Tongue (tissue), 3 donors: ENCODE measurements at places on chromosomes 12 and 14. TPM values are rescaled to one million over a fixed set of nuclear protein-coding genes. Genes with fewer than 3 reads are reported as not detected.

Gene HOXC12
- total RNA-seq, result not detected

DNA sequence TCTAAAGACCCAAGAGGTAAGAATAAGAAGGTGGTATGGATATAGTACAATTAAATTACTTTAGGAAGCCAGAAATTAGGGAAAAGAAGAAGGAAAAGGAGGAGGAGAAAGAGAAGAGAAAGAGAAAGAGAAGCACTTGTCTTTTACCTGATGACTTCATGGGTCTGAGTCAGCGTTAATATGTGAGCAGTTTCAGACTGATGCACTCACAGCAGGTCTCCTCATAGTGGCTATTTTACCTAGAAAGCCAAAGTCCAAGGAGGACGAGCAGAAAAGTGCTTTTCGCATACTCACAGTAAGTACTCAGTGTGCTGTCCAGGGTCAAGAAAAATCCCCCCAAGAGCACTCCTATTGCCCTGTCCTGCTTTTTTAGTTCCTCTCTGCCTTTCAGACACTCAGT, 222.1 kb downstream of the C12orf42 start:
- DNase-seq, result no peak

GRCh38 chr14:64186231-64187129, 107.7 kb downstream of the ESR2 start:
- DNase-seq, result no peak

DNA sequence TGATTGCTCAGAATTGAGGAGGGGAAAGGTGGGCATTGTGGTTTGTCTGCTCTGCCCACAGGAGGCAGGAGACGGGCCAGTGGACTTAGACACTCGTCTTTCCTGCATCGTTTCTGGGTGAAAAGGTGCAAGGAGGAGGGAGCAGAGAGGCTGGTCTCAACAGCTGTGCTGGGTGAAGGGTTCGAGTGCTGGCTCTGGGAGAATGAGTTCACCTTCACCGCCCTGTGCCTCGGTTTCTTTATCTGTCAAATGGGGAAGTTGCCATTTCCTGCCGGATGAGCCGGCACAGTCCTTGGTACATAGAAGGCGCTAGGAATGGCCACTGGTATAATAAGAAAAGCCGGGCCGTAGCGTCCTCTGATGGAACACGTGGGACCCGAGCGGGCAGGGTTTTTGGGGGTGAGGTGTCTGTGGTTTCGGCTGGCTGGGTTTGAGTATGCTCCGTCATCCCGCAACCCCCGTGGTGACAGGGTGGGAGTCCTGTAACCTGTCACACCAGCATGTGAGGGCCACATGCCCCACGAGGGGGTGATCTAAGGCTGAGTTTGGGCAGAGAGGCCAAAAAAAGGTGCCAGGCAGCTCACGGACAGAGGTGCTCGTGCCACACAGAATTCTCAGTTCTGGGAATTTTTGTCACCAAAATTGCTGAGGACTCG, 7.3 kb downstream of the BCL7A start:
- DNase-seq, result no peak

DNA sequence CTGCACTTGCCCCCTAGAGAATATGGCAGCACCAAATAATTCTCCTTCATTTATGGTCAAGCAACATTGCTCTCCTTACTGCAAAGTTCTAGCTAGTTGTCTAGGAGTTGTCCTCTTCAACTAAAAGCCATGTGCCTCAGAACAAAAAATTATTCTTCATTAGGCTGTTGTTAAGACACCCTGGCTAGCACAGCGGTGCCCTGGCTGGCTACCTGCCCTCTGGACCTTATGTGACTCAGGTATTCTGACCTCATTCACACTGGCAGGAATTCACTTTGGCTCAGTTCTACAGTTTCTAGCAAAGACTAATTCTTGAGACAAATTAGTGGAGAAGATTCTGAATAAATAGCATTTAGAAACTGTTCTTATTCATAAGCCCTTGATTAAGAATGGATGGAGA, 224.4 kb upstream of the KRR1 start:
- DNase-seq, result no peak

Gene WNT1
- total RNA-seq, result not detected

DNA sequence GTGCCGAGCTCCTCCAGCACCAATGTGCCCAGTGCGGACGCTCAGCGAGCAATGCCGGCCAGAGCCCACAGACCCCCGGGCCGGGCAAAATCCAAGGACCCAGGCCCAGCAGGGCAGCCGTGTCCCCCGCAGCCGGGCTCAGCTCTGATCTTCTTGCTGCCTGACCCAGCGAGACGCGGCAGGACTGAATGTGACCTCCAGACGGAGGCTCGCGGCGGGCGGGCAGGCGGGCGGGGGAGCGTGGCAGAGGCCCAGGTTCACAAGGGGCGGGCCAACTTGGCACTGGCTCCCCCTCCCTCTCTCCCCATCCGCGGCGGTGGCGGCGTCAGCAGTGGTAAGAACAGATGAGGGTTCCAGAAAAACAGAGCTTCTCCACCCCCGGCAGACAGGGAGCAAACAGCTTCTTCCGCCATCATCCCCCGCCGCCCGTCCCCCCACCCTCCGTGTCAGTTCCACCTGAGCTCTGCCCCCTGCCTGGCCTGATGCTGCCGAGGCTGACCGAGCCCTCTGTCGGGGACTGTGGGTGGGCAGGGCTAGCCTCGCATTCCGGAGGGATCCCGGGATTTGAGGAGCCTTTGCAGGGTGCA, 94.3 kb downstream of the RFLNA start:
- DNase-seq, result peak; percentile 88

DNA sequence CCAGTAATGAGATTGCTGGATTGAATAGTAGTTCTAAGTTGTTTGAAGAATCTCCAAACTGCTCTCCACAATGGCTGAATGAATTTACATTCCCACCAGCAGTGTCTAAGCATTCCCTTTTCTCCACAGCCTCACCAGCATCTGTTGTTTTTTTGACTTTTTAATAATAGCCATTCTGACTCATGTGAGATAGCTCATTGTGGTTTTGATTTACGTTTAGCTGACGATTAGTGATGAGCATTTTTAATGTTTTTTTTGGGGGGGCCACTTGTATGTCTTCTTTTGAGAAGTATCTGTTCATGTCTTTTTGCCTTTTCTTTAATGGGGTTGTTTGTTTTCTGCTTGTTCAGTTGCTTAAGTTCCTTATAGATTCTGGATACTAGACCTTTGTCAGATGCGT, 8.1 kb upstream of the SLC15A5 start:
- no peak for DNase-seq

GRCh38 chr12:130331146-130331545, 6.5 kb upstream of the PIWIL1 start:
- no peak for DNase-seq

DNA sequence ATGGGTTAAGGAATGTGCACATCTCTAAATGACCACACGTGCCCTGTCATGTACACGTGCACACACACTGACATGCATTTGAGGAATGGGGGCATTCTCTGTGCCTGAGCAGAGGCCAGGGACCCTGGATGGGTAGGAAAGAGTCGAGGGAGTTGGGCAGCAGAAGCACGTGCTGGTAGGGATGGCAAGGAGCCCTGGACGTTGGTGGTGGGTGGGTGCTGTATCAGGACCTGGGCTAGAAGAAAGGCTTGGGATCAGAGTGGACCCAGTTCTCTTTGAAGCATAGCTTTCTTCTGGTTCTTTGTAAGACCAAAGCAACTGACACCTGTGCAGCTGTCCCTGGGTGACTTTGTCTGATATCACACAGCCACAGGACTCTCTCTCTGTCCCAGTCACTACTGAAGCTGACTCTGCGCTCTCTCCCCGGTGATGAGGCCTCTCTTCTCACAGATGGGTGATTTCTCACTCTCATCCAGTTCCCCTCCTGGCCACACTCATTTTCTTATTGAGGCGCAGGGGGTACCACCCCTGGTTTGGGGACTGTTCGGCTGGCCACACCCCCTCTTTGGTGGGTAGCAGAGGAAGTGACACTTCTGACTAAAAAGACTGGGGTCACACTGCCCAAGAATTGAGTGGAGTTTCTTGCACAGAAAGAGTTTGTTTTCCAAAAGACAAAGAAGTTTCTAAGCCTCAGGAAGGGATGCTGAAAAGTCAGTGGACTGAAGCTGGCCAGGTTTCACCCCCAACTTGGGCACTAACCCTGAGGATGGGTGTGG, 171.7 kb upstream of the RTL1 start:
- DNase-seq, result peak; percentile 17

GRCh38 chr12:14849661-14850060, 6.3 kb upstream of the ART4 start:
- DNase-seq, result peak; percentile 54

DNA sequence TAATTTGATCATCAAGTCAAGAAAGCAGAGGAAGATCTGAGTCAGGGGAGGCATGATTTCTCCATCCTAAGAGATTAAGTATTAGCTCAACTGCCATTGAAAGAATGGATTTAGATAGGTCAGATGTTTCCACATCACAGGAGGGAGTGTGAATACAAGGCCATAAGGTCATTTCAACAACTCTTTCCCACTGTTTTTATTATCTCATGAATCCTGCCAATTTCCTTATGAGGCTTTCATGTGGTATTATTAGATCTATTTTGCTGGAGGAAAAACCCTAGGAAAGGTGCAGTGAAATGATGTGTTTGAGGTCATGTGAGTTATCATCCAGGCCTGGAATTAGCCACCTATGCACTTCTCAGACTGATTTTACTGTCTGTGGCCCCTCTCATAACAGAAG, 269.0 kb downstream of the NOVA1 start:
- DNase-seq, result no peak

Gene STON2
- 91.2 TPM for total RNA-seq

Gene CLEC4C
- total RNA-seq, result not detected

- DNase-seq, result no peak
These were observed 44.9 kb downstream of the TESC start for GRCh38 chr12:117054279-117054678.

Gene SIX6
- not detected for total RNA-seq

GRCh38 chr12:29150462-29150861, 1.4 kb downstream of the FAR2 start:
- no peak for DNase-seq

- peak; percentile 88 for DNase-seq
These were observed 524.4 kb downstream of the MED13L start for GRCh38 chr12:115752913-115753726.

- no peak for DNase-seq
These were observed 68.2 kb upstream of the MUCL1 start for GRCh38 chr12:54786081-54786480.

DNA sequence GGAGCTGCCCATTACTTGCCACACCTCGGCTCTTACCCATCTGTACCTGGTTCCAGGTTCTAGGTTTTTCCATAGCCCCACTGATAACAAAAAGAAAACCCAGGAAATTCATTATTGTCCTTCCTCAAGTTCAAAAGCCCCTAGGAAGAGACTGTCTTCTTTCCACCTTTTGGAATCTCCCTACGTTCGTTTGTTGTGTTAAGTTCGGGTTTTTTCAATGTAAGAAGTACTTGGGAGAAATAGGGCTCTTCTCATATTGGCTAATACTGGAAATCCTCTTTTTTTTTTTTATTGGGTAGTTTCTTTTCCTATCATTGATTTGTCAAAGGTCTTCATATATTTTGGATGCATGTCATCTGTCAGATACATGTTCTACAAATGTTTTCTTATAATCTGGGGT, 17.3 kb downstream of the SLC15A5 start:
- no peak for DNase-seq

DNA sequence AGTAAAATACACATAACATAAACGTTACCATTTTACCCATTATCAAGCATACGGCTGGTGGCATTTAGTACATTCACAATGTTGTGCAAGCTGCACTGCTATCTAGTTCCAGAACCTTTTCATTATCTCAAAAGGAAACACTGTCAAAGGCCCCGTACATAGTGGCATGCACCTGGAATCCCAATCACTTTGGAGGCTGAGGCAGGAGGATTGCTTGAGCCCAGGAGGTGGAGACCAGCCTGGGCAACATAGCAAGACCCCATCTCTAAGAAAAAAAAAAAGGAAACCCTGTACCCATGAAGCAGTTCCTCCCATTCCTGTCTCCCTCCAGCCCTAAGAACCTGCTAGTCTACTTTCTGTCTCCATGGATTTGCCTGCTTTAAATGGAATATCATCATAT, 7.4 kb upstream of the HVCN1 start:
- DNase-seq, result no peak

GRCh38 chr12:13147688-13148484, 44.4 kb upstream of the GSG1 start:
- no peak for DNase-seq

- DNase-seq, result peak; percentile 21
These were observed 56.4 kb upstream of the RNU6-8 start for GRCh38 chr14:32259368-32260013.

- DNase-seq, result peak; percentile 24
These were observed 98.4 kb downstream of the APAF1 start for GRCh38 chr12:98743362-98743953.

Gene DDX47
- total RNA-seq, result 71.2 TPM

GRCh38 chr14:92457016-92457565, 56.5 kb upstream of the RIN3 start:
- no peak for DNase-seq

- DNase-seq, result no peak
These were observed 58.5 kb upstream of the OSBPL8 start for GRCh38 chr12:76618031-76618430.

DNA sequence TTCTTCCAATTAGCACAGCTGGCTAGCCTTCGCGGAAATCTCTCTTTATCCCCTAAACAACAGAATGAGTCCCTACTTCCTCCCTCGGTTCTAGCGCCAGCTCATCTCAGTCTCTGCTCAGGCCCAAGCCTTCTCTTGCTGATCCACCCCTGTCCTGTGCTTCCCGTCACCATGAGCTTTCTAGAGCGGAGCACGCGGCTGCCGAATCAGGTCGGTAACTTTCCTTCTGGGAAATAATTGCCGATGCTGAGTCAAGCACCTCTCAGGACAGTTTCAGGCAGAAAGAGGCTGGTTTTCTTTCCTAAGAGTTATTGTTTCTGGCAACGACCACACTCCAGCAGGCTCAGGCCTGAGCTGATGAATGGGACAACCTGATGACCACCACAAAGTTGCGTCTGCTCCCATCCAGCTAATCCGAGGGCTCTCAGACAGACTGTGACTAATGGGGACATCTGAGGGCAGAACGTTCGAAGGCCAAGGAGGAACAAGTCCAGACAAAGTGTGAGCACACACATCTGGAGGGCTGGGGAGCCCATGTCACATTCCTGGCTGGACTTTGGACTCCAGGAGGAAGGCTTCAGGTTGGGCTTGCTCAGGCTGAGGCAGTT, 13.6 kb upstream of the GPR68 start:
- peak; percentile 54 for DNase-seq

Gene PIANP
- 1.6 TPM for total RNA-seq

GRCh38 chr12:29713729-29714128, 70.0 kb downstream of the TMTC1 start:
- DNase-seq, result peak; percentile 56

DNA sequence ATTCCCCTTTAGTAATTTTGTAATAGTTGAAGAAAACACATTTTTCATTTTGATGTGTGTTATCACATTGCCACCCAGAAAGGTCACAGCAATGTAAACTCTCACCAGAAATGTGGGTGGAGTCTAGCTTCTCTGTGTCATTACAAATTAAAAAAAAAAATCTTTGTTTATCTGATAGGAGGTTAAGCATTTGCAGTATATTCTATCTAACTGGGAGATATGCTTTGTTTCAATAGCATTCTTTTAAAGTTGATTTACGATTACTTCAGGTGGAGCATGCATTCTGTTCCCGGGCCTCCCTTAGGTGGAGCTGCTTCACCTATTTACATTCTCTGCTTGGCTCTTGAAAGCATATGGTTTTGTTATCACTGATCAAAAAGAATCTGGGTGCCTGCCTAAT, 7.8 kb downstream of the ADIPOR2 start:
- no peak for DNase-seq
